Stimulated activated naive CD8-positive, alpha-beta T cell treated with anti-CD3 and anti-CD28 coated beads, Interleukin-15, Interleukin-2, amounts not matched to agents 100 U/mL and 50 U/mL, for 24 hours (primary cell): ENCODE measurements at places on chromosomes 2 and 18.

DNA sequence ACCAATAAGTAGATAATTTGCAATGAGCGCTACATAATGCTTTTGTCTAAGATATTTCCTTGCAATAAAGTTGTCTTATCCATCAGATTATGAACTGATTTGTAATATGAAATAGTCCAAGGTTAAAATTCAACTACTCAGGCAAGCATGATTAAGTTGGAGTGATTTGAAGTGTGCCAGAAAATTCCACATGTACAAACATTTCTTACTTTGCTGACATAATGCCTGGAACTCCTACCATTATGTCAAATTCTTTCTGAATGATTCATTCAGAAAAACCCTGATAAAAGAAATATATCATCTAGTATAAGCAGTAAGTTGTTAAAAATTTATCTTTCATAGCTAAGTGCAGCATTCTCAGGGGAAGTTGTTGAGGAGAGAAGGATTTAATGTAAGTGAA, 87.3 kb downstream of the CBLN2 start:
- DNase-seq: no peak

DNA sequence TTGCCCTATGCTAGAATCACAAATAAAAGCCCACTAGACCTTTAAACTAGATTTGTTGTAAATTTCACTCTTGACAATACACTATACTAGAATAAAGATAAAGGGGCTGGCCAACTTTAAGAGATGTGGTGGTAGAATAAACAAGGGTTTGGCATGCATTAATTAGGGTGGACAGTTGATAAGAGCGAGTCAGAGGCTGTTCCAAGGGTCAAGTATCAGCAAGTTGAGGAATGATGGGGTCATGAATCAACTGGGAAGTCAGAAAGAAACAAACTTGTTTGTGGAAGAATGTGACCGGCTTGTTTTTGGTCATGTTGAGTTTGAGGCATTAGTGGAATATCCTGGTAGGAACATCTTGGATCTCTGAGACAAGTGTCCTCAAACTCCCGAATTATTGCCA, 398.3 kb upstream of the TNP1 start:
- no peak for DNase-seq

DNA sequence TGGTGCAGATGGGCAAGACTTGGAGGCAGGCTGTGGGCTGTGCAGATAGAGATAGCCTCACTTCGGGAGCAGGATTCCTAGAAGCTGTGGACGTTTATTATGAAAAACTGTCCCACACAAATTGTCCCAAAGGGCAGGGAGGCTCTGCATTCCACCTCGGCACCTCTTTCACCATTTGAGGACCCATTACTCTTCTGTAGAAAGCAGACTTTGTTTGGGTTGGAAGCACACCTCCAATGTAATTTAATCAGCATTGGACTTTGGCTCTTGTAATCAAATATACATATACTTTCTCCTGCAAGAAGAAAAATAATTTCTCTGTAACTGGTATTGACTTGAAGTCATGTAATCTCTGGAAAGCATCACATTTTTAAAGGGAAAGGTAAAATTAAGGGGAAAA, 8.5 kb downstream of the ONECUT2 start:
- no peak for DNase-seq

DNA sequence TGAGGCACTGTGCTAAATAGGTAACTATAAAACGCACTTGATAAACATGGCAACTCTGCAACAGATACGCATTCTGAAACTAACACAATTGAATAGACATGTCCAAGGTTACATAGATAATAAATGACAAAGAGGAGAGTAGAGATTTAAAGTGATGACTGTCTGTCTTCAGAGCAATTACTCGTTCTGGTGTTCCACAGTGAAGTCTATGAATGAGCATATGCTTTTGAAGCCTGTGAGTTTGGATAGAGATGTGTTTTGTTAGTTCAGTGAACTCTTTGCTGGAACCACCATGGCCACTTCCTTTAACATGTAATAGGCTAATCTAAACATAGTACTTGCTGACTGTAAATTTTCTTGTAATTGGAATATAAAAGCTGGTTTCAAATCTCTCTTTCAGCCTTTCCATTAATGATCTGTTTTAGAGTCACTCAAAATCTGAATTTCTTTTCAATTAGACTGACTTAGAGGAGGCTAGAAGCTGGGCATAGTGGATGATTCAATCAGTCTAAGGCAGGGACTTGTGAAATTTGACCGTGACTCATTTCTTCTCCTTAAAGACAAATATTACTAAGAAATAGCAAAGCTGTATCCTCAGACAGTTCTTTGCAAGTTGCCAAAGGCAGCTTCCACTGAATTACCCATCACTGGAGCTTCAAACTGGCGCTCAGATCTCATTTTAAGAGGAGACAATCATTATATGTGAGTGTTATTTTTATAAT, 1130.1 kb upstream of the CELF4 start:
- no peak for DNase-seq
